ENCODE measurements at places on chromosomes 2 and 18.

DNA sequence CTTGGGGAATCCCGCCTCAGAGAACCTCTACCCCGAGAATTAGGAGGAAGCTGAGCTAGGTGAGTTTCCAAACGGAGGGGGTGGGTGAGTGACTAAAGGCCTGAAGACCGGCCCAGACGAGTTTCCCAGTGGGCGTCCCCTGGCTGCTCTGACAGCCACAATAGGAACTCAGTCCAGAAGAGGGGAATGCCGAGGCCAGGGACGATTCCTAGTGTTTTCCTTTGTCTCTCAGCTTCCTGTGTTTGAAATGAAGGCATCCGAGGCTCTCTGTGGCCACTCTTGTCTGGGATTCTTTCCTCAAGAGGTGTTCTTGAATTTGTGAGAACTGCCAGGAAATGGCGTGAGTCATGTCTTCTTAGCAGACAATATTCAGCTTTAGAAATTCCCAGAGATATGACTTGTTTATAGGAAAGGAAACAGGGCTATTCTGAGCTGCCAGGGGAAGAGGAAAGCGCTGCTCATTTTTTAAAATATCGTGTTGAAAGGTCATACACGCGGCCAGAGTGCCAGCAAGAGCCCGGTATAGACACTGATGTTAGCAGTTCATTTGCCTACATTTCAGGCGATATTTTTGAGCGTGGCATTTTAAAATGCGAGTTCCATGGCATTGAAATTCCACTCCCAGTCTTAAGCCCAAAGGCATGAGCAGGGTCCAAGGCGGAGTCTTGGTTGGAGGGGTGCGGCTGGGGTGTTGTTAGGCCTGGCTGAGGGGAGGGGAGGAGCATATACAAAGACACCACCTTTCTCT is 169.1 kb upstream of the KLF7 start:
- peak; percentile 69 for DNase-seq

DNA sequence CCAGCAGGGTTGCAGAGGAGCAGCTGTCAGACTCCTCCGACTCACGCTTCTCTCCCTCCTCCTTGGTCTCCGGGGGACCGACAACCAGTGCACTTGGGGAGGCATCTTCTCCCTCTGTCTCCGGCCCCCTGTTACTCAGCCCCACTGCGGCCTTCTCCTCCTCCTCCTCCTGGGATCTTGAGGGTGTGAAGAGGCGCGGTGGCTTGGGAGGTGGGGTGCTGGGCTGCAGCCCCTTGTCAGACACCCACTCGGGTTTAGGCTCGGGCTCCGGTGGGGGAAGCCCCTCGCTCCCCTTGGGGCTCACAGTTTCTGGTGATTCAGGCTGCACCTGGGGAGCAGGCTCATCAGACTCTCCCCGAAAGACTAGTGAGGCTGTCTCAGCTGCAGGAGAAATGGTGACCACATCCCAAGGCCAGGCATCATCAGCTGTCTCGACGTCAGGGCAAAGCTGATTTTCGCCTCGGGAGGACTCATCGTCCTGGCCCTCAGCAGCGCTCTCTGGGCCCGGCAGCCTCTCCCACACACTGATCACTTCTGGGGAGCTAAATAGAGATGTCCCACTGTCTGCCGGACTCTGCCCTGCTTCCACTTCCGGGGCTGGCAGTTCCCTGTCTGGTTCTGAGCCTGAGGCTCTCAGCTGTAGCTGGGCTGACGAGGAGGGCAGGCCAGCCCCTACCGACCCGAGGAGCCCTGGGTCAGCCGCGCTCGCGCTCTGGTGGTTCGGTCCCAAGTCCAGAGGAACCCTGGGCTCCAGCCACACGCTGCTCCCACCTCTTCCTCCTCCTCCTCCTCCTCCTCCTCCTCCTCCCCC is 9.0 kb upstream of the SFXN5 start:
- no peak for DNase-seq

DNA sequence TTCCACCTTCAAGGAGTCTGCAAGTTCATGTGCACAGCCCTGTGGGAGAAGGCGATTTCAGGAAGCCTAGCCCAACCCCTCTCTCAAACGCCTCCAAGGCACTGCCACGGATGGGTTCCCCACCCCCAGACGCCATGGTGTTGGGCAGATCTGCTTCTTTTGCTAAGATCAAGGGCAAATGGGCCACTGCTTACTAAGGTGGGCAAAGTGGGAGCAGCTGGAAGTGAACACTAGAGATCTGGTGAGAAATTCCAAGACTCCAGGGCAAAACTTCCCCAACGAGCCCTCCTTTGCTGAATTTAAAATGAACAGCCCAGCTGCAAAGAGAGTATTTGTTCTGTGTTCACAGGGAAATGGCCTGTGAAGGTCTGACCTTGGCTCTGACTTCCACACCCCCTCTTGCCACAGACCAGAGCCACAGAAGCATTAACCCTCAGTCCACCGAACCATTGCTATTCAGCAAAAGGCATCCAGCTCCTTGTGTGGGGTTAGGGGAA is 45.1 kb upstream of the ZBTB7C start:
- no peak for DNase-seq

DNA sequence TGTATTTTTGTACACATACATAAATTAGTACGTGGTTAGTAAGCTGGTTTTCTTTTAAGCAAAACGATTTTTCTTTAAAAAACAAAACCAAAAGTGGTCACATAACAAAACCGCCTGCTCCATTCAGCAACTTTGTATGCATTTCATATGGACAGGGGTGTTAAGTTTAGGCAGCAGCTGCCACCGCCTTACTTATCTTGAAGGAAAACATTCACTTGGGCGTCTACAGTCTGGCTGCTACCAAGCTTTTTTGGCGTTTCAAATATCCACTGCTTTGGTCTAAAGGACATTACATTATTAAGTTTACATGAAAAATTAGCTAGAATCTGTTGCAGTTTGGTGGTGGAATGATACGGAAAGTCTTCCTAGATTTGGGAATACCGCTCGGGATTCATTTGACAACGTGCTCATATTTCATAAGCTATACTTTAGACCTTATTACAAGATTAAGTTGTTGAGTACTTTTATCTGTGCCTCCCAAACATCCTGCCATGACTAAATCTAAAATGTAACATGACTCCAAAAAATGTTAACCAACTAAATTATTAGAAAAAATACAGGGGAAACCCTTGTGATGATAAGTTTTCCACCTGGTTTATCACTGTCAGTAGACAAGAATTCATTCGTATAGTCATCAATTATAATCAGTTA is 214.8 kb downstream of the NEDD4L start:
- no peak for DNase-seq

- no peak for DNase-seq
These were observed 180.1 kb upstream of the OSR1 start for GRCh38 chr2:19538411-19538963.

DNA sequence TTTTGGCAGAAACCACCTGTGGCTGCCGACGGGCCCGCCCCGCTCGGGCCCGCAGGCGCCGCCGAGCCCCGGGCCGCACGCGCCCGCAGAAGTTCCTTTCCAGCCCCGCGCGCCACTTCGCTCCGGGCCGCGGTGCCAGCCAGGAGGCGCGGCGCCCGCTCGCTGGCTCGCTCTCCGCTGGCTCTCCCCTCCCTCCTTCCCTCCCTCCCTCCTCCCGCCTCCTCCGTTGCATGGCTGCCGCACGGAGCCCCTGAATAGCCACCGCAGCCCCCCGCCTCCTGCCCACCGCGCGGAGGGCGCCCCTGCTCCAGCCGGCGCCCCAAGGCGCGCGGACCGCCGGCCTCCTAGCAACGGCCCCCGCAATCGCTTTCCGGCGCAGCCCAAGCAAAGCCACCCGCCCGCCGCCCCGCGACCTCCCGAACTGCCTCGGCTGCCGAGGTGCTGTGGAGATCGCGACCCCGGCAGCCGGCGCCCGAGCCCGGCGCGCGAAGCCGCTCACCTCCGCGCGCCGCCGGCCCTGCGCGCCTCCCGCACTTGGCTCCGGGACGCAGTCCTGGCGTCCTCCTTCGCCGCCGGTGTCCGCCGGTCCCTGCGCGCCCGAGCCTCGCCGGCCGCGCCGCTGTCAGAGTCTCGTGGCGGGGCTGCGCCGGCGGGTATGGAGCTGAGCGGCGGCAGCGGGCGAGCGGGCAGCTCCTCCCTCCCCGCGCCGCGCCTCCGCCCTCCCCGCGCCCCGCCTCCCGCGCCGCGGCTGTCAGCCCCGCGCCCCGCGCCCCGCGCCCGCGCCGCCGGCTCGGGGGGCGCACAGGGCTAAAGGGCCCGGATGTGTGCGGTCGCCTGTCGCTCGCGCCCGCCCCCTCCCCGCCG is at the start of gene ZBTB7C:
ZBTB7C (minus strand) TSS at position 657 of the 864 bp plus-strand sequence.
- DNase-seq = peak; percentile 47

- peak; percentile 29 for DNase-seq
These were observed 2.8 kb downstream of the TMEM169 start for GRCh38 chr2:216084547-216084946.

GRCh38 chr18:59927246-59927825 is 27.5 kb downstream of the PMAIP1 start:
- peak; percentile 64 for DNase-seq

DNA sequence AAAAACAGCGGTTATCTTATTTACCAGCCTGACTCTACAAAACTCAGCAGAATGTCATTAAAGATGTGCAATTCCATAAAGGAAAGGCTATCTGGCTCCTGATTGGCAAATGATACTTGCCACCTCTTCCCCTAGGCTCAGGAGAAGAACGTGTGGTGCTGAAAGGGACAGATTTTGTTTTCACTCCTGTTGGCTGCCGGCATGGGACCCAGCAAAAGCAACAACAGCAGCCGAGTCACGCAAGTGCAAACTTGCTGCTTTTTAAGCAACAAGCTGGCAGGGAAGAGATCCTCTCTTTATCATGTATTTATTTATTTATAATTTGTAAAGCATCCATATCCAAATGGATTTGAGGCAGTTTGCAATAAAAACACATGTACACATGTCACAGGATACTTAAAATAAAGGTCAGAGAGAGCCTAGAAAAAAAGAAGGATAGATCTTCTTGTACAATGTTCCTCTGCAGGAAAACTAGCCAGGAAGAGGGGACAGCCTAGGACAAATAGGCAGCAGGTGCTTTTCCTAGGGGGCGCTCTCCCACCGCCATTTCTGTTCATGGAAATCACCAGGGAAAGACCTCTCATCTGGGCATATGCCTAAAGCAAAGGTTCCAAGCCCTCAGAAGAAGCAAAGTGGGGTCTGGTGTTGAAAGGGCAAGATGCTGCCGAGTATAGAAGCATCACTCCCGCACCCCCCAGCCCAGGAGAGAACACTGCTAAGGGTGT is 799.3 kb downstream of the BCL11A start:
- no peak for DNase-seq

DNA sequence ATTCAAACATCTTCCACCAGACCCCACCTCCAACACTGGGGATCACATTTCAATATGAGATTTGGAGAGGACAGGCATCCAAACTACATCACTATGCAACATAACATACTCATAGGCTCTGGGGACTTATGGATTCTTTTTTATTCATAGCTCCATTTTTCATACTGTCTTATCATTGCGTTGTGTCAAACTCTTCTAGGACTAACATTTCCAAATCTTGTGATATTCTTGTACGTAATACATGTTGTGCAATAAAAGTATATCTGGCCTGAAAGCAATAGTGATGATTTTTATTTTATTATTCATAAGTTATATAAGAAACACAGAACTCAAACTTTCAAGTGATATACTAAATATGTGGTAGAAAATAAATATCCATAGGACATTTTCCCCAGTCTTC is 60.6 kb upstream of the ACTR3 start:
- no peak for DNase-seq

- DNase-seq = no peak
These were observed 161.8 kb downstream of the AGPS start for GRCh38 chr2:177554365-177554764.
